Fibroblast of lung (primary cell): ENCODE measurements at places on chromosomes 13 and 19. TPM values are rescaled to one million over a fixed set of nuclear protein-coding genes. Genes with fewer than 3 reads are reported as not detected.
A peak's percentile ranks its signal among the peaks of the same experiment; 100 is the strongest.

DNA sequence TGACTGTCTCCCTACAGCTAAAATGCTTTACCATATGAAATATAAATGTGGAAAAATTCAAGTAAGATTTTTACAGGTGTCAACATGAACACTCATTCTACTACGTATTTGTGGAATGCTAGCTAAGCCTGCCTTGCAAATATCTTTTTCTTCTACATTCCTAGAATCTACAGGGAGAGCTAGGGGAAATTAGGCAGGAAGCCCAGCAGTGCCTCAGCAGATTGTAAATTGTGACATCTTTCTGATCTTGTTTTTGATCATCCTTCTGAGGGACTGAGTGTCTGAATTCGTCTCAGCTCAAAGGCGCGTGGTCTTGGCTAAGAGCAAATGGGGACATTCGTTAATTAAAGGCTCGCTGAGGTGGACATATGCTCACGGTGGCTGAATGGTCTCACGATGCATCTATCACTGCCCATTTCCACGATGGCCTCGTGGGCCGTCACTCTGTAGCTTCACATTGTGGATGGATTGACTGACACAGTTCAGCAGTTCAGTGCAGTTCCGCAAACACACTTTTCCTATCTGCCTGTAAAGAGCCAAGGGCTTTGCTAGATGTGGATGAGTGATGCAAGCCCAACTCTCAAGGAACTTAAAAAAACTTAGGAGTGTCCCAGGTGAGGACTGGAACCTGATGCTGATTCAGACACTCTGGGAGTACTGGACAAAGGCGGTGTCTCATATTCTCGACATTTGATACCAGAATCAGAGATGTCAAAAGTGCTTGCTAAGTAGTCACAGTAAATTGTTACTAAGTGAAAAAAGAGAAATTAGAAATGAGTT lies 562.5 kb downstream of the EFNB2 start:
- DNase-seq: no peak

GRCh38 chr13:59274958-59275727 lies 888.6 kb downstream of the DIAPH3 start:
- no peak for DNase-seq

DNA sequence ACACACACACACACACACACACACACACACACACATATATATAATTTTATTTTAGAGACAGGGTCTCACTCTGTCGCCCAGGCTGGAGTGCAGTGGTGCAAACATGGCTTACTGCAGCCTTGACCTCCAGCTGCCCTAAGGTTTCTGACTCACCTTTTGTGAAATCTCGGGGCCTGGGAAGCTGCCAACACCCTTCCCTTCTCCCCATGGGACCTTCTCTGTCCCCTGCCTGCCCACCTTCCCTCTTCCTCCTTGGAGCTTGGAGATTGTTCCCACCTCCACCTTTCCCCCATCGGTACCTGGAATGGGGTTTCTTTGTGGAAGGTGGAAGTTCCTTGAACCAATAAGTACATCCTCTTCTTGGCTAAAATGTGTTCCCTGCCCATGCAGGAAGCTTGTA lies 6.3 kb downstream of the ARRDC5 start:
- peak; percentile 38 for DNase-seq

DNA sequence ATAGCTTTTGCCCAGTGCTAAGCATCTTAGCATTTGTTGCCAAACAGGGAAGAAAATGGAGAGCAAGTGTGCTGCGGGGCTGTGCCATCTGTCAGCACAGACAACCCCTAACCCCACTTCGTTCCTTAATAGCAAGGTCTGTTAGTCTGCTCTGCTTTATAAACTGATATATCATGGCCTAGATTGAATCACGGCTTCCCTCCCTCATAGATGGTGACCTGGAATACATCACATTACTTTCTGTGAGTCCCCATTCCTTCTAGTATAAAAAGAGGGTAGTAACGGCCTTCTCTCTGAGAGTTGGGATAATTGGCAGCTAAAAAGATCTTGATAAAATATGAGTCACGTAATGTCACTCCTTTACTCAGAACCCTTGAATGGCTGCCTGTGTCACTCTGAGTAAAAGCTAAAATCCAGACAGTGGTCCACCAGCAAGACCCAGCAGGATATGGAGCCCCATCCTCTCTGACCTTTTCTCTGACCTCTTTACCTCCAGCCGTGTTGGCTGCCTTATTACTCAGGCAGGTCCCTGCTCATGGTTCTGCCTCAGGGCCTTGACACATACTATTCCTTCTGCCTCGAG lies 151.7 kb downstream of the DLEU7 start:
- DNase-seq: peak; percentile 62

GRCh38 chr13:24074678-24075077 lies 85.8 kb upstream of the SPATA13 start:
- DNase-seq: no peak

DNA sequence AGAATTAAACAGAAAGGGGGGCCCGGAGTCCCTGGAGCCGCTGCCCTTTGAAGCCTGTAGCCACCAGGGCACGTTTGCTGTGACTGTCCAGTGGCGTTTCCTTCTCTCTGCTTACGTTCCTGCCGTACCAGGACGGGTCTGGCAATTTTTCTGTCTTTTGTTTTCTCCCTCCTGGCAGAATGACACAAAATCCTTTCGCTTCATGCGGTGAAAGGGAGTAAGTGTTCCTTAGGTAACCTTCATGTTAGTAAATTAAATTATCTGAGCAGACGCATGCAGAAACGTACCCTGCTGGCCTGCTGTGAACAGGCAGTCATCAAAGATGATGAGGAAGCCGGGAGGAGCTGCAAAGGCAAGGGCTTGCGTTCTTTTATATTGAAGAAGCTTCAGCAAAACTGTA lies 299.3 kb upstream of the ARGLU1 start:
- peak; percentile 2 for DNase-seq

DNA sequence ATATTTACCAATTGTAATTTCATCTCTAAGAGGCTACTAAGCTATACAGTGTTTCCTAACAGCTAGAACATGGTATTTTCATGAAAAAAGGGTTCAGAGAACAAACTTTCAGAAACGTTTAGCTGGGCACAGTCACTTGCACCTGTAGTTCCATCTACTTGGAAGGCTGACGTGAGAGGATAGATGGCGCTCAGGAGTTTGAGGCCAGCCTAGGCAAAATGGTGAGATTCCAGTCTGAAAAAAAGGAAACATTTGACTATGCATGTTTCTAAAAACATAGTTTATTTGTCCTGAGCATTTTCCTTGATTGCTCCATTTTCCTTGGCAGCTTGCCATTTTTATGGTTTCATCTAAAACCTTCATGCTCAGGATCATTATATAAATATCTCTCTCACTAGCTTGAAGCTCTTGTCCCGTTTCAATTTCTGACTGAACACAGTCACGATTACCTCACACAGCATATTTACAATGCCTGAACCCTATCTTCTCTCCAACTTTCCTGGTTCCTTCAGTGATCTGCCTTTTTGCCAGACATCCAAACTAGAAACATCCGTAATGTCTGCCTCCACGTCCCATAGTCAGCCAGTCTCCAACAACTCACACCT lies 200.8 kb downstream of the RGCC start:
- DNase-seq: peak; percentile 94

Gene LILRB2
- not detected in 2 replicates for total RNA-seq

Gene AKAP8L
- 61.1 and 87.0 TPM in 2 replicates for total RNA-seq

Gene ZNF570
- total RNA-seq: 11.7 and 13.4 TPM in 2 replicates

Gene HMGB1
- 74.0 and 145 TPM in 2 replicates for total RNA-seq
